Stimulated activated CD8-positive, alpha-beta memory T cell treated with anti-CD3 and anti-CD28 coated beads, Interleukin-2, amount 100 ng/mL, for 1 hour (primary cell): ENCODE measurements at places on chromosomes 6 and 20.

- no peak for DNase-seq
These were observed 36.7 kb downstream of the MAN1A1 start for GRCh38 chr6:119312875-119313338.

GRCh38 chr6:3631877-3632276 lies 119.6 kb downstream of the PXDC1 start:
- DNase-seq = no peak

DNA sequence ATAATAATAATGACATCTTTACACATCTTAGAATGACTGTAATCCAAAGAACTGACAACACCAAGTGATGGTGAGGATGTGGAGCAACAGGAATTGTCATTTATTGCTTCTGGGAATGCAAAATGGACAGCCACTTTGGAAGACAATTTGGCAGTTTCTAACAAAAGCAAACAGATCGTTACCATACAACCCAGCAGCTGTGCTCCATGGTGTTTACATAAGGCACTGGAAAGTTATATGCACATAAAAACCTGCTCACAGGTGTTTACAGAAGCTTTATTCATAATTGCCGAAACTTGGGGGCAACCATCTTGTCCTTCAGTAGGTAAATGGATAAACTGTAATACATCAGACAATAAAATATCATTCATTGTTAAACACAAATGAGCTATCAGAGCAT lies 18.3 kb upstream of the ASF1A start:
- no peak for DNase-seq

- DNase-seq = no peak
These were observed 176.9 kb downstream of the SYNDIG1 start for GRCh38 chr20:24646321-24646720.

DNA sequence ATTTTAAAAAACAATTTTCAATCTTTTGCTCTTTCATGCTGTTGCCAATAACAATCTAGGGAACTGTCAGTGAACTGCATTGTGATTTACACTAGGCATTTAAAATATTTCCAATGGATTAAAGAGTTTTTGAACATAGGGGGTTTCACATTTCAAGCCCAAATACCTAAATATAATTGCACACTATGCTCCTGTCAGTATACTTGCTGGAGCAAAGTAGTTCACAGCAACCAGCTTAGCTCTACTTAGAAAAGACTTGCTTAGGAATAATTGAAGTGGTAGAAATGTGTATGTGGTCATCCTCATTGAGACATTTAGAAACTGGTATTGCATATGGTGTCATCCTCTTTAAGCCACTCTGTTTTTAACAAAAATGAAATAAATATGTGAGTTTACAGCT lies 41.7 kb upstream of the REV3L start:
- DNase-seq = no peak

GRCh38 chr6:70706491-70707123 lies 38.9 kb downstream of the SMAP1 start:
- no peak for DNase-seq
